Activated gamma-delta T cell treated with anti-CD3 and anti-CD28 coated beads, Interleukin-2, amount 50 U/mL, for 16 hours (primary cell): ENCODE measurements at places on chromosomes 7 and 10.

- no peak for DNase-seq
Measured at GRCh38 chr7:138349841-138350700, 110.0 kb upstream of the TRIM24 start.

DNA sequence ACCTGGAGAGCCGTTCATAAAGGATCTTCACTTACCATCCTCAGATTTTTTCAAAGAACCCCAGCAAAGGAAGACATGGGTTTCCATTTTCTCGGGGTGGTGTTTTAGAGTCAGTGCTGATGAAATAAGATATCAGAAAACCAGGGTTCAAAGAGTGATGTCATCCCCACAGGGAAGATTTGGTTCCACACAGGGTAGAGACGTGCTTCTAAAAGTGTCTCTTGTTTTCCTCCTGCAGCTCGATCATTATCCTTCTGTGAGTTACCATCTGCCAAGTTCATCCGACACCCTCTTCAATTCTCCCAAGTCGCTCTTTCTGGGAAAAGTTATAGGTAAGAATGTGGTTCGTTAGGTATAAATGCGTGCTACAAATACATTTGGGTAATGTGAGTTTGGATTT lies 323.8 kb upstream of the C7orf33 start:
- DNase-seq: no peak

GRCh38 chr10:49761201-49761788 lies 828 bp downstream of the OGDHL start:
- DNase-seq: no peak

GRCh38 chr7:79458796-79459195 lies 5.3 kb upstream of the MAGI2 start:
- DNase-seq: no peak

- DNase-seq: no peak
Measured at GRCh38 chr10:77378366-77379349, 258.9 kb downstream of the KCNMA1 start.

- no peak for DNase-seq
Measured at GRCh38 chr7:47300472-47301104, 281.3 kb downstream of the TNS3 start.

DNA sequence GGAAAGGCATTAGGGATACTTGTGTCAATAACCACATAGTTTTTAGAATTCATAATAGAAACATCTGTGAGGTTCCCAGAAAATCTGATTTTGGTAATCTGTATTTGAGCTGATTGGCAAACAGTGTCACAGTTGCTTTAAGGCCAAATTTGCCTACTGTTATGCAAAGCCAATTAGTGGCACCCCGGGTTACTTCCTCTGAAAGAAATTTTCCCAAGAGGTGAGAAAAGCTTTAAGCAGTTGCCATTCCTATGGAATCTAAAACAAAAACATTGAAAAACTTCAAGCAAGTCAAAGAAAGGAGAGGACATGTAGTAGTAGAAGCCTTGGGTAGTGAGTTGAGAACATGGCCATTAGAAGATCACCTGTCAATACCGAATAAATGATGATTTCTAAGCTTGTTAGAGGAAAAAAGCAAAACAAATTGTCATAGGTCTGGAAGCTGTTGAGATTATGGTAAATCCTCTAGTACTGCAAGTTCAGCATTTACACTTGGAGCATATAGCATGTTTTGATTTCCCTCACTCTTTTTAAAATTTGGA lies 176.8 kb downstream of the TWIST1 start:
- DNase-seq: no peak

DNA sequence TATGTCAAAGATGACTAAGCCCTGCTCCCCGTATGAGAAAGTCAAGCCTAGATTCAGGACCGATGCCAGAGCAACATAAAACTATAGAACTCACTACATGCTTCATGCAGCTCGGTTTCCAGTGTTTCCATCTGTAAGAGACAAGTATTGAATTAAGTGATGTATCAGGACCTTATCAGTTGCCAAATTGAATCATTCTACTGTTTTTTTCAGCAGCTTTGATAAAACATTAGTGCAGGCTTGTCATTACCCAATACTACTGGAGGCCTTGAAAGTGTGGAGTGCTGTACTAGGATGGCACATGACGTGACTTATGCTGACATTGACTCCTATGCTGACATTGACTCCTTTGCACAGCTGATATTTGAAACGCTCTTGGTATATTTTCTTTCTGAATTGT lies 10.8 kb upstream of the NRP1 start:
- no peak for DNase-seq

GRCh38 chr7:151759591-151760042 lies 117.3 kb downstream of the PRKAG2 start:
- DNase-seq: peak; percentile 49

DNA sequence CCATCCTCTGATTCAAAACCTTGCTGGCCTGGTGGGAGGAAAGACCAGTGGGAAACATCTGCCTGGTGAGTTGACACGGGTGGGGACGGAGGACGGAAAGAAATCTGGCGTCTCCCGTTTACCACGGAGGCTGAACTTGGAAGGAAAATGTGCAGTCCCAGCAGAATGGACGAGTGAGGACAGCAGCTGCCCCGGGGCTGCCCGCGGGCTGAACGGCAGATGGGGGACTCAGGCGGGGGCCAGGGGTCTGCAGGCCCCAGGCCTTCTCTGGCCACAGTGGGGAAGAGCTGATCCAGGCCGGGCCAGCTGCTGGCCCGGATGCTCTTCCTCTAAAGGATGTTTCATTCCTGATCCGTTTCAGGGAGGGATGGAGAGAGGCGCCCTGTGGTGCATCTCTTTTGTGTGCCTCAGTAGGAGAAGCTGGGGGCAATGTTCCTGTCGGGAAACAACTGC lies 147.5 kb upstream of the CHST15 start:
- DNase-seq: no peak
